ENCODE measurements at places on chromosomes 16 and 17.

DNA sequence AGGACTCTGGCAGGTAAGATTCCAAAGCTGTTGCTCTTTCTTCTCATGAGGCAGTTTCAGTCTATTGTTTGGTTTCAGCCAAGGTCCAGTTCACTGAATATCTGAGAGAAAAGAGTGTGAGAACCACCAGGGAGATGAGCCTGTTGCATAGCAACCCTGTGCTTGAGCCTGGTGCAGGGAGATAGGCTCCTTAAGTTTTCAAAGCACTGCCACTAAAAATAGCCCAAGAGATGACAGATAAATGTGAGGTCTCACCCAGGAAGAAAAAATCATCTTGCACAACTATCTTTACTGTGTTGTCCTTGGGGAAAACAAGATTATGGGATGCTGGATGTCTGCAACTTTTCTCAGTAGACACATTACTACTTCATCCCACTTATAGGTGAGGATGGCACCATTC, 26.2 kb upstream of the NUDT7 start:
- no peak for DNase-seq

- no peak for DNase-seq
These were observed 43.7 kb downstream of the COTL1 start for GRCh38 chr16:84574191-84574590.

DNA sequence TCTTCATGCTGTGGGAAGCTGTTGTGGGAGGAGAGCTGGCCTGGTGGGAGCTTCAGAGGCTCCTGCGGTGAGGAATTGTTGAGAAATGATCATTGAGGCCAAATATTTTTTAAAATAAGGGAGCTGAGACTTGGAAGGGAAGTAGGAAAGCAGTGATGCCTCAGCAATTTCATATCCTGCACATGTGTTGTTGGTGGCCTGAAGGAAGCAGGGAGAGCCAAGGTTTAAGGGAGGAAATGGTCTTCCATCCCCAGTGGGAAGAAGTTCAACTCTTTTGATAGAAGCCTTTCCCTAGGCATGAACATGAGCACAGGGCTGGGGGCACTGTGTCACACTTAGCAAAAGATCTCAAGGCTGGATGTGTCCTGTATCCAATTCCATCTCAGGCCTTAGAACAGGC, at the start of gene CCL14:
TSS of gene CCL14 (minus strand) at position 87 of the 400 bp plus-strand sequence. CDS start at position 7, 80 bp downstream.
- DNase-seq = no peak

GRCh38 chr16:79912592-79913310, 312.2 kb upstream of the MAF start:
- no peak for DNase-seq

- DNase-seq = no peak
These were observed 6.4 kb downstream of the SHISA9 start for GRCh38 chr16:12907670-12908233.

GRCh38 chr17:61201211-61201610, 198.4 kb upstream of the TBX2 start:
- no peak for DNase-seq

DNA sequence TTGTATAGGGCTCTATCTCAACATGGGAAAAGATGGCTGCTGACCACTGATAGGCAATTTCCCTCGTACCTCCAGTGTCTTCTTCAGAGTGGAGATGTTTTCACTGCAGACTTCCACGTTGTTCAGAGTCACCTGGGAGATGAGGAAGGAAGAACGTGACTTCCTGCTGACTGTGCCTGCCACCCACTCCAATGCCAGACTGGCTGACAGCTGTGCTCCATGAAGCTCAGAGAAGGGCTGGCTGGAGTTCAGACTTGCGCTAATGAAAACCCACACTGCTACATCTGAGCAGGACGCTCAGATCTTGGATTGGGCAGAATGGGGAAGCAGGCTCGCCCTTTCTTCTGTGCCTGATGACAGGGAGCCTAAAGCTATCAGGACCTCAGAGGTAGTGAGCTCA, 33.1 kb downstream of the COG4 start:
- no peak for DNase-seq

DNA sequence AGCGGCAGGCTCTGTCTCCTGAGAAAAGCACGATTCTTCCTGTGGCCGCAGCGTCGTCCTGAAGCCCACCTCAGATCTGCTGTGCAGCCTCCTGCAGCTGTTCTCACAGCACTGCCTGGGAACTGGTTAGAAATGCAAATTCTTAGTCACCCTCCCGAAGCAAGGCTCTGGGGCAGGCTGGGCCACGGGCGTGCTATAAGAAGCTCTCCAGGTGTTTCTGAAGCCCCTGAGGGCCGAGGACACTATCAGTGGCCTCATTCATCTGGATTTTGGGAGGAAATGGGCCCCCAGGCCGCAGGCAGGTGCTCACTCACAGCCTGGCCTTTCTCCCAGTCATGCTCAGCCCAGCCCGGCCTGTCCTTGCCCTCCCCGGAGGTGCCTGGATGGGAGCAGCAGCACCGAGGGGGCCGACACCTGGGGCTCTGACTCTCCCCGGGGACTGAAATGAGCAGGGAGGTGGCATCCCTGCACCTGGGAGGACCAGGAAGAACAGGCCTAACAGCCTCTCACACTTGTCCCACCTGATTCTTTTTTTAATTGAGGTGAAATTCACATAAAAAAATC, 10.4 kb upstream of the NLRC3 start:
- DNase-seq = no peak

DNA sequence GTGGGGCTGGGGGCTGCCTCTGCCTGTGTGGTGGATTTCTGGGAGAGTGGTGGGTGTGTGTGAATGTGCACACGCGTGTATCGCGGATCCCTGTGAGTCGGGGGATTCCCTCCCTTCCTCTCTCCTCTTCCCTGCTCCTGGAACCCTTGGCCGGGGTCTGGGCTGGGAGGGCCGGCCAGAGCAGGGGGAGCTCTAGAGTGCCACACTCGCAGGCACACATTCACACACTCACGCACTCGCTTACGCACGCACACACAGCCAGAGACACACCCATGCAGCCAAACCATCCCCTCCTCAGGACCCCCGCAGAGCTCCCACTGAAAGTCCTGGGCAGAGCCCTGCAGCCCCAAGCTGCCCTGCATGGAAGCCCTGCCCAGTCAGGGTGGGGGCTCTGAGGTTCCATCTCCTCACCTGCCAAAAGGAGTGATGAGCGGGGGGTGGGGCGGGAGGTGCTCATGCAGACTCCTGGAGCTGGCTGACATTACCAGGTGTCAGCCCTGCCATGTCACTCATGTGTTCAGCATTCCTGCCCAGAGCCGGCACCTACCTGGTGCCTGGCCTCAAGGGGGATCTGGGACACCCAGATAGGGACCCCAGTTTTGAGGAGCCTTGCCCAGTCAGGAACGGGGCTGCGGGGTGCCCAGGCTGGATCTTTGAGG, 1.9 kb downstream of the NECAB2 start:
- DNase-seq = no peak

GRCh38 chr17:41937970-41938954, 7.8 kb downstream of the ODAD4 start:
- no peak for DNase-seq

GRCh38 chr16:17134586-17134985, 336.2 kb downstream of the XYLT1 start:
- peak; percentile 81 for DNase-seq

DNA sequence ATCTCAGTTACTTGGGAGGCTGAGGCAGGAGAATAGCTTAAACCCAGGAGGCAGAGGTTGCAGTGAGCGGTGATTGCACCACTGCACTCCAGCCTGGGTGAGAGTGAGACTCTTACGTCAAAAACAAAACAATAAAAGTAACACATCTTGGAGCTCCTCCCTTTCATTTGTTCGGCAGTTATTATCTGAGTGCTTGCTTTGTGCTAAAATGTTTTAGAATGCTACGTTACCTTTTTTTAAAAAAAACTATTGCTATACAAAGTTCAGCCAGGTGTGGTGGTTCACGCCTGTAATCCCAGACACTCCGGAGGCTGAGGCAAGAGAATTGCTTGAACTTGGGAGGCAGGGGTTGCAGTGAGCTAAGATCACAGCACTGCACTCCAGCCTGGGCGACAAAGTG, 15.8 kb downstream of the IST1 start:
- DNase-seq = no peak

DNA sequence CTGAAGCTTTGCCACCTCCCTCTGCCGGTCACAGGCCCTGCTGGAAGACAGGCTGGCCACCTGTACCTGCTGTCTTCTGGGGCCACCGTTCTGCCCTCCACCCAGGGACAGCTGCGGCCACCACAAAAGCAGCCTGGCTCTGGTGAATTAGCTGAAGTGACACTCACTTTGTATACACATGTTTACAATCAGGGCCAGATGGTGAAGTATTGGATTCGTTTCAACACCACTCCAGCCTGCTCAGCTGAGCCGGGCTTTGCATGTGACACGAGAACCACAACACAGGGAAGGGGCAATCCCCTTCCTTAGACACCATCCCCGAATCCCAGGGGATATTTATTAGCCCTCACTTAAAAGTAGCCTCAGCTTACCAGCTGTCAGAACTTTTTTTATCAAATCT, 191.5 kb upstream of the RPL38 start:
- DNase-seq = no peak

DNA sequence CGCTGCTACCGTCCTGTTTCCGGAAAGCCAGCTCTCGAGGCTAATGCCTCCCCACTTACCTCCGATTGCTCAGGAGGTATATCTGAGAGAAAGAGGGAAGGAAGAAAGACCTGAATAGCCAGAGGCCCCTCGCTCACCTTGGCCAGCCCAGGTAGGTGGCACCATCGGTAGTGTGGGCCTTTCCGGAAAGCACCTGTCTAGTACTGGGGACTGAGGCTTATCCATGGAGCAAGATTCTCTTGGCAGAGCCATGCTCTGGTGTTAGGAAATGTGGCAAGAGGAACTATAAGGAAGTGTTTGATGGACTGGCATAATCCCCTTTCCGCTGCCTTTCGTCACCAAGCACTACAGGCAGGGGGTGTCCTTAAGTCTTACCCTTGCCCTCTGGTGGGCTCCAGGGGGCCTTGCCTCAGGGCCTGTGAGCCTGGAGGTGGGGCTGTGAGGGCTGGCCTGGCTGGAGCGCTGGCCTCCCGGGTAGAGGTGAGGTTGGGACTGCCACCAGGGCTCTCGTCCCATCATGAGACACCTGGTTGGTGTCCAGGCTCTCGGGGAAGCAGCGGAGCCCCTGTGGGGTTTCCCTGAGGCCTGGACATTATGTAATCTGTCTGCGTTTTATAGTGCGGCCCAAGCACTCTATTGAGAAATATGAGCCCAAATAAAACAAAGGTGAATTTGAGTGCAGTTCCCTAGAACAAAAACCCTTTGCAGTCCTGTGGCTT, 2.9 kb downstream of the CMIP start:
- DNase-seq = no peak

- DNase-seq = no peak
These were observed 835 bp downstream of the NME4 start for GRCh38 chr16:397736-398332.

DNA sequence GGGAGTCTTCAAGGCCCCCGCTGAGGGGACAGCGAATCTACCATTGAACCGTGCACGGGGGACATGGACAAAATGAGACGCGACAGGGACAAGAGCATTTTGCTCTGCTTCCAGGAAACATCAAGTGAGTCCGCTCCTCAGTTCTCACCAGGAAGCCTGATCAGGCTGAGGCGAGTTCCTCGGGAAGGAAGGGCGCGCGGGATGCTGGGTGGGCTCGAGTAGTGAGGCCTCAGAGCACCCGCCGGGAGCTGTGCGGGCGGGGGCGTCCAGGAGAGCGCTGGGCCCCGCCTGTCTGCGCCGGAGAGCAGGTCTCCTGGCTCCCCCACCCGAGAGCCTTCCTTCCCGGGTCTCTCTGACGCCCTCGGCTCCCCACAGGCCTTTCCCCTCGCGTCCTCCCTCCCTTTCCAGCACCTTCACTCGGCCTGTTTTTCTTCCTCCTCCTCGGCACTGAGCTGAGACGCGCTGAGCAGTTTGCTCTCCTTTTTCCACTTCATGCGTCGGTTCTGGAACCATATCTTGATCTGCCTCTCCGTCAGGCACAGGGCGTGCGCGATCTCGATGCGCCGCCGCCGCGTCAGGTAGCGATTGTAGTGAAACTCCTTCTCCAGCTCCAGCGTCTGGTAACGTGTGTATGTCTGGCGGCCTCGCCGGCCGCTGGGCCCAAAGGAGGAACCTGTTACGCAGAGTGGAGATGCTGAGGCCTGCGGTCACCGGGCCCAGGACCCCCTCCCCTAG, 2.6 kb upstream of the HOXB5 start:
- DNase-seq = no peak

GRCh38 chr17:75777296-75777922, 7.2 kb upstream of the UNK start:
- DNase-seq = no peak

DNA sequence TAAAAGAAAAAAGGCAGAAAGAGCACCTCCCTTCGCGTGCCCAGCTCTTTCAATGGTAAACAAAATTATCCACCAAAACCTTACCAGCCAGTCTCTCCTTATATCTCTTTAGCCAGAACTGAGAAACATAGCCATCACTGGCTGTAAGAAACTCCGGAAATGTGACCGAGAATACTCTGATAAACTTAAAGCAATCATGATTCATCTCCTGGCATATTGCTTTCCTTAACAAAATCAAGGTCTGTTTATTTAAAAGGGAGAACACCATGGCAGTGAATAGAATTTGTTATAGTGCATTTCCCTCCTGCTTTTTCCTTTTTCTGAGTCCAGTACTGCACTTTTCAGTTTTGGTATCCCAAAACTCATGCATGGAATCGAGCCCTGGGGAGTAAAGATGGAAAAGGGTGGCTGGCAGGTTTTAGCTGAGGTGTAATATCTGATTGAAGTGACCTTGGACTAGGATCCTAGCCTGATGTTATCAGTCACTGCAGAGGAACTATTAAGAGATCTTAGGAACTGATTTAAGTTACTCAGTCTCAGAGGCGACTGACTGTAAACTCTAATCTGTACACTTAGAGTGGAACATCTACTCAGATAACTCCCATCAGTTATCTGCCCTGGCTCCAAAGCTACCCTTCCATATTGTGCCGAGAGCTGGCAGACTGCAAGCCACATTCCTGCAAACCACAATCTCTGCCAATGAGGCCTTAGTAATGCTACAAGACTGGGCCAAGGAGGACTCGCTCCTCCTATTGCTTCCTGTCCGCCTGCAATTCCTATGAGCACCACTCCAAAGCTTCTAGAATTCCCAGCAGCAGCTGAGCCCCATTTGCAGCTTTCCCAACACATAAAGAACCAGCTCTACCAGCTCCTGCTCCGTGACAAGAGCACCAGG, 7.4 kb upstream of the COX10 start:
- no peak for DNase-seq

- no peak for DNase-seq
These were observed 356.2 kb downstream of the RBFOX1 start for GRCh38 chr16:7688811-7689210.

DNA sequence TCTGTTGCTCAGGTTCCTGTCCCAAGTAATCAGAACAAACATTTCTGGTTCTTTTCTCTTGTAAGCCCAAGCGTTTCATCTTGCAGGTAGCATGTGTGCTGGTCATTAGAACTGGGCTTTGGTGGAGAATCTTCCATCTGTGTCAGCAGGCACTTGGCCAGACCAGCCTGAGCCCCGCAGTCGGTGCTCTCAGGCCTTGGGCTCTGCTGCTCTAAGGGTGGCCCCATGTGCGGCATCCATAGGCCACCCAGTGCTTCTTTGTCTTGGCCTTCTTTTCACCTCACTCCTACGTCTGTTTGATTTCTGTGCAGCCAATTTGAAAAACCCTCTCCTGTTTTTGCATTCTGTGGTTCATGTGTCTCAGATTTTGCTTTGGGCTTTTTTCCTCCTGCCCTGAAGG, 51.6 kb downstream of the PLD6 start:
- no peak for DNase-seq

Measured in NK-92 treated with Interleukin-12 subunit alpha and Interleukin-12 subunit beta, amount 100 ng/mL, for 24 hours (cell line).